ENCODE measurements at places on chromosomes 1 and 21. TPM values are rescaled to one million over a fixed set of nuclear protein-coding genes. Genes with fewer than 3 reads are reported as not detected.

PFDN2 gene
- 114 TPM for total RNA-seq

TMEM52 gene
- total RNA-seq: 0.11 TPM

RIPK4 gene
- total RNA-seq: not detected

CLDN17 gene
- not detected for total RNA-seq

KCNJ6 gene
- not detected for total RNA-seq

THEM5 gene
- total RNA-seq: not detected

TRMT13 gene
- 19.8 TPM for total RNA-seq

SYT2 gene
- under 0.01 TPM for total RNA-seq

CPLANE2 gene
- total RNA-seq: 14.4 TPM
